ENCODE measurements at places on chromosomes 11 and 22.

DNA sequence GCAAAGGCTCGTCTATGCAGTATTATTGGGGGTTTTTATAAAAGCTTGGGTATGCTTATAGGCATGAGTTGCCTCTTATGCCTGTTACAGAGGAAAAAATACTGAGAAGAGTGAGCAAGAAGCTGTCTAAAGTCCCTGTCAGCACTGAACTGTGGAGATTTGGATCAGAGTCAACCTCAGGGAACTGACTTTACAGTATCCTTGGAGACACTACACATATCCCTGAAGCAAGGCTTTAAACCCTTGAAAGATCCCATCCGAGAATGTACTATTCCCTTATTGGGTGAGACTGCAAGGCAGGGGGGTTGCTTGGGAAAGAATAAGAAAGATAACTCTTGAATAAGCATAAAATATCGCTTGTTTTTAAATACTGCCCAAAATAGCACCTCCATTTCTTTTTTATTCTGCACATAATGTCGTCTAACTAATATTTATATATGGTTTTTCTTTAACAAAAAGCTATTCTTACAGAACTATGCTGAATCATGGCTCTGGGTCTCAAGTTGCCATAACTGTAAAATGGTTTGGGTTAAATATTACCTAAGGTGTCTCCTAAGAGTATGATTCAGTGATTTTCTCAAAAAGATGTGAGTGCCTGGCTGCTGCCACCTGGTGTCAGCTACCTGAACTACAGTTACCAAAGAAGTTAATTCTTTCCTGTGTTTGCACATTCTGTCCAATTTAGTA is 1062.8 kb downstream of the DLG2 start:
- DNase-seq: peak; percentile 39

GRCh38 chr22:25895678-25896077 is 153.7 kb downstream of the MYO18B start:
- DNase-seq: no peak

GRCh38 chr11:47233051-47233450 is 15.6 kb downstream of the ACP2 start:
- DNase-seq: no peak

GRCh38 chr11:103110391-103110790 is 1.2 kb downstream of the DYNC2H1 start:
- peak; percentile 8 for DNase-seq

- DNase-seq: no peak
These were observed 25.4 kb upstream of the MUC5B start for GRCh38 chr11:1197431-1197885.

DNA sequence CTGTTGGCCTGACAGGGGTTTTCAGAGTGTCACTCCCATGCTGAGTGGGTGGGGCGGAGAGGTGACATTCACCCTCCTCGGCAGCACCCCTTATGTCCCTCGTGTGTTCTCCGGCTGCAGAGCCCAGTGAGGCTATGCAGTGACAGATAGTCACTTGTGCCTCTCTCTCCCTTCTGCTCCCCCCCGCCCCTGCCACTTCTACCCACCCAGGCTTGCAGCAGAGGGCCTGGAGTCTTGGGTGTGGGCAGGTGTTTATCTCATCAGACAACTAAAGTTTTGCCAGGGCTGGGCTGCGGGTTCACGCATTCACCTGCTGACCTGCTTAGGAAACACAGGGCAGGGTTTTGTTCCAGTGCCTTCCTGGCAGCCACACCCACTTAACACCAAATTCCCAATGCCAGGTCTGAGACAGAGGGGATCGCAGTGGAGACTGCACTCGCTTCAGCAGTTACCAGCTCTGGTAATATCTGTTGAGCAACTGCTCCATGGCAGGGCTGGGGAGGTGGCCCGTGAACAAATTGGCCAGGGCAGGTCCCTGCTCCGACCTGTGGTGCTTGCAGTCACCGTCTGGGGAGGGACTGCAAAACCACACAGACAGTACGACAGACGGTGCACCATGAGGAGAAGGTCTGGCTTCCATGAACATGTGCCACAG is 50.5 kb upstream of the ADA2 start:
- DNase-seq: no peak

DNA sequence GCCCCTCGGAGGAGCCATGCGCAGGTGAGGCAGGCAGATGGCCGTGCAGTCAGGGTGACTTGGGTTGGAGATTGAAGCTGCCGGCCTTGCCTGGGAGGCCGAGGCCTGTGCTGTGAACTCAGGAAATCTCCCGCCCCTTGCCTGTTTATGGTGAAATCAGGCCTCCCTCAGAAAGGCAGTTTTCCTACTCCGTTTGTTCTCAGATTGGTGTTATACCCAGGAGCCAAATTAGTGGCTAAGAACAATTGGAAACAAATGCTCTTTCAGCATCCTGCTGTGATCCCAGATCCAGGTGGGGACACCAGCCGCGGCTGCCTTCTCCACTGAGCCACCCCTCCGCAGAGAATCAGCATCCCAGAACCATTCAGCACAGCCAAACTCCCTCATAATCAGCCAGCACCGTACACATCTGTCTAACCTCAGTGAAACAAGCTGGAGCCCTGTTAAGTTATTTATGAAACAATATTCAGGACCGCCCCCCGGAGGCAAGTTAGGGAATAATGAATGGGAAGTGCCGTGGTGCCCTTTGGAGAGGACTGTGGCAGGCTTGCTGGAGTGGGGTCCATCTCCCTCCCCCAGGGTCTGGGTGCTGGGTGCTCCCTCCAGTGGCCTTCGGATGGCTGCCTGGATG is 60.0 kb downstream of the PKNOX2 start:
- DNase-seq: no peak
